Small intestine (tissue), 16 donors: ENCODE measurements at places on chromosomes 13 and 19. TPM values are rescaled to one million over a fixed set of nuclear protein-coding genes. Genes with fewer than 3 reads are reported as not detected.

GIPC3 gene
- polyA plus RNA-seq = not detected

LAIR1 gene
- 2.2 TPM for polyA plus RNA-seq

IZUMO2 gene
- polyA plus RNA-seq = 0.09 TPM

ANO8 gene
- 5.1 TPM for polyA plus RNA-seq

CLDN10 gene
- 0.09 TPM for polyA plus RNA-seq

MRPL34 gene
- polyA plus RNA-seq = 404 TPM

CGB1 gene
- polyA plus RNA-seq = not detected

RHPN2 gene
- 67.6 TPM for polyA plus RNA-seq

SHD gene
- polyA plus RNA-seq = 12.7 TPM

RFPL4AL1 gene
- polyA plus RNA-seq = not detected

CAPN12 gene
- 2.4 TPM for polyA plus RNA-seq

MYO16 gene
- not detected for polyA plus RNA-seq

PIP5K1C gene
- polyA plus RNA-seq = 16.6 TPM

CNFN gene
- 28.1 TPM for polyA plus RNA-seq

TPRX2 gene
- polyA plus RNA-seq = not detected

LGALS14 gene
- polyA plus RNA-seq = not detected

CGB2 gene
- polyA plus RNA-seq = not detected

CEACAM1 gene
- 35.8 TPM for polyA plus RNA-seq

ZNF837 gene
- 3.4 TPM for polyA plus RNA-seq

ATP8B3 gene
- polyA plus RNA-seq = not detected

KCNN4 gene
- polyA plus RNA-seq = 2.6 TPM

ERICH4 gene
- polyA plus RNA-seq = 154 TPM

TUBB4A gene
- 5.8 TPM for polyA plus RNA-seq

ADAMTSL5 gene
- 13.2 TPM for polyA plus RNA-seq

RPL36 gene
- 1,351 TPM for polyA plus RNA-seq

SLC10A2 gene
- polyA plus RNA-seq = 2.2 TPM

MATK gene
- polyA plus RNA-seq = 3.6 TPM

N4BP2L1 gene
- polyA plus RNA-seq = 20.3 TPM

CPB2 gene
- polyA plus RNA-seq = not detected

PGLYRP1 gene
- not detected for polyA plus RNA-seq

SULT2B1 gene
- 28.1 TPM for polyA plus RNA-seq

PRSS57 gene
- not detected for polyA plus RNA-seq

CCNE1 gene
- polyA plus RNA-seq = 5.7 TPM

CABP5 gene
- polyA plus RNA-seq = not detected

IL17D gene
- 1.8 TPM for polyA plus RNA-seq

ZNF709 gene
- not detected for polyA plus RNA-seq

POU4F1 gene
- not detected for polyA plus RNA-seq

KASH5 gene
- polyA plus RNA-seq = not detected

GPR12 gene
- not detected for polyA plus RNA-seq

CCNA1 gene
- polyA plus RNA-seq = not detected

ZNF132 gene
- polyA plus RNA-seq = 1.3 TPM

ZNF540 gene
- polyA plus RNA-seq = 1.1 TPM

FPR1 gene
- 1.6 TPM for polyA plus RNA-seq

DMKN gene
- polyA plus RNA-seq = 36.9 TPM

DAND5 gene
- polyA plus RNA-seq = not detected

ZNF253 gene
- polyA plus RNA-seq = 17.4 TPM

IRGC gene
- polyA plus RNA-seq = not detected

RFPL4A gene
- polyA plus RNA-seq = not detected
